ENCODE measurements at places on chromosomes 6 and 20. TPM values are rescaled to one million over a fixed set of nuclear protein-coding genes. Genes with fewer than 3 reads are reported as not detected.

DNA sequence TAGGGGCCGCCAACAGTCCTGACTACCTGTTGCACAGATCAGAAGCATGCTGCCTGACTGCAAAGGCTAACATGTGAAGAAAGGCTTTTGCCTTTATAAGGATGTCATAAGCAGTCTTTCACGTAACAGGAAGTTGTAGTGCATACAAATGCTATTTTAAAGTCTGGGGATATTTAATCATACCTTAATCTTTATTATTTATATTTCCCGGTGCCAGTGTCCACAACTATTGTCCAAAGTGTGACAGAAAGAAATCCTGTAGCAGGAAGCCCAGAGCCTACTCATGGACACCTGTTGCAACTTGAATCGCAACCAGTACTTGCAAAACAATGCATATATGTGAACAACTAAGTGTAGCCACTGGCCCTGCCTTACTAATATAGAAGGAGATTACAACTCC is 235.8 kb downstream of the ALDH8A1 start:
- peak; percentile 41 for DNase-seq

- no peak for DNase-seq
Observed at GRCh38 chr6:42141603-42142117, 760 bp downstream of the C6orf132 start.

LATS1 gene
- total RNA-seq: 27.6 TPM

GRCh38 chr6:43444036-43444435 is 11.3 kb downstream of the DLK2 start:
- no peak for DNase-seq

GRCh38 chr6:165841153-165841558 is 178.1 kb upstream of the PDE10A start:
- DNase-seq: no peak

DNA sequence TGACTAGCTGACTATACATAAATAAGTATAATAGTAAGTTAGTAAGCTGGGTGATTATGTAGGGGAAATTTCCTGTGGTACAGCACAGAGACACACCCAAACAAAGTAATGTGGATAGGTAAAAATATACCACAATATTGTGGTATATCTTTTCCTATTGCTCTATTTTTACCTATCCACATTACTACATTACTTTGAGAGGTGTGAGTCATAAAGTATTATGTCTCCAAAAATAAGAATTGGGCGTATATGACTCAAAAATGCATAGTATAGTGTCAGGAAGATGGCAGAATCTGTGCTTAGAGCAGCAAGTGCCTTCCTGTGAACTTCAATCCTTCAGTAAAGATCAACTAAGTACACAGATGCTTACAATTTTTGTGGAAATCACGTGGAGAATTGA is 2.7 kb upstream of the SIRPG start:
- no peak for DNase-seq
